Right renal pelvis (tissue), 4 donors: ENCODE measurements at places on chromosomes 13 and 19. TPM values are rescaled to one million over a fixed set of nuclear protein-coding genes. Genes with fewer than 3 reads are reported as not detected.

Gene LILRB4
- polyA plus RNA-seq = 0.99 TPM

Gene SERTAD3
- polyA plus RNA-seq = 35.5 TPM

Gene CRB3
- 30.9 TPM for polyA plus RNA-seq

DNA sequence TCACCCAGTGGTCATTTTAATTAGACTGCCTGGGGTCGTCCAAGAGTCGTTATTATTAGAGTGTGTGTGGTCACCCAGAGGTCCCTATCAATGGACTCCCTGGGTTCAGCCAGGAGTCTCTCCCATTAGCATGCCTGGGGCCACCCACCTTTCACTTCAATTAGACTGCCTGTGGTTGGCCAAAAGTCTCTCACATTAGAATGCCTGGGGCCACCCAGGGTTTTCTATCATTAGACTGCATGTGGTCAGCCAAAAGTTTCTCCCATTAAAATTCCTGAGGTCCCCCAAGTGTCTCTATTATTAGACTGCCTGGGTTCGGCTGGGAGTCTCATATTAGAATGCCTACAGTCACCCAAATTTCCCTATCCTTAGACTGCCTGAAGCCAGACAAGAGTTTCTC lies 1472.6 kb downstream of the UQCRFS1 start:
- no peak for DNase-seq

DNA sequence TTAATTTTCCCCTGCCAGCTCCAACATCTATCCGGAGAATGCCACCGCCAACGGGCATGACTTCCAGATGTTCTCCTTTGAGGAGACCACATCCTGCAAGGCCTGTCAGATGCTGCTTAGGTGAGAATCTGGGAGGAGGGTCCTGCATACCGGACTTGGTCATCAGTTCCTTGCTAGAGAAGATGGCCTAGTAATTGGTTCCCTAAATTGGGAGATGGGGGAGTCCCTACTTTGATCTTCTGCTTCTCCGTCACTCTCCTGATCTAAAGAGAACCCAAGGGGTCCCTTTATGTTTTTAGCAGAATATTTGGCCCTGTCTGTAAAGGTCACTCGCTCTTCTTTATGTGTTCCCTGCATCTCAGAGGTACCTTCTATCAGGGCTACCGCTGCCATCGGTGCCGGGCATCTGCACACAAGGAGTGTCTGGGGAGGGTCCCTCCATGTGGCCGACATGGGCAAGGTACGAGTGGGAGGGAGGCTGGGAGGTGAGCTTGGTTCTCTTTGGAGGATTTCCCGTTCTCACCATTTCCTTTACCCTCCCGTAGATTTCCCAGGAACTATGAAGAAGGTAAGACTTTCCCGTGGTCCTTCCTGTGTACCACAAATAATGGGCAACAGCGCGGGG lies 54.1 kb upstream of the ADGRE1 start:
- no peak for DNase-seq

GRCh38 chr13:79466872-79467271 lies 14.1 kb upstream of the NDFIP2 start:
- DNase-seq = no peak

DNA sequence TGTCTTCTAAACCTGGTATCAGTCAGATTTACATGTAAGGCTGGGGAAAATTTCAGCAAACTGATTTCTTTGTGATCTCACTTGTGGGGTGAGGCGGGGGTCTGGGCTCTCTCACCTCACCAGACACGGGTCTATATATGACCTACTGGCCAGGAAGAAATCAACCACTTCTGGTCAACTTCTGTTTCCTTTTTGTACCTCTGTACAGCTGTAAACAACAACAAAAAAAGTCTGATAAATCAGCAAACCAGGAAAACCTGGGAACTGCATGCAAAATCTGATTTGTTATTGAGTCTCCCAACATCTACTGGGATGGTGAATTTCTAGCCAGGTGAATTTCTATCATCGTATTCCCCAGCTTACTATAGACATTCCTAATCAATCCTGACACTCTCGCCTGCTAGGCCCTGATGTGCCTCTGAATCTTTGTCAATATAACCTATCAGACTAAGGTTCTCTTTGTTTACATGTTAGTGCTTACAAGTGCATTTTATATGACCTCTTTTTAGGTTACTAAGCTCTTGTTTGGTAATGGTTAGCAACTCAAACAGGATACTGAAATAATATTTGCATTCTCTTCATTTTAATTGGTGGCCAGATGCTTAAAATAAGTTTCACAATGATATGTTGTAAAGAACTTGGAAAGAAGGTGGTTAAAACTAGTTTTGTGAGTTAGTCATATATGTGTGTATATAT lies 77.7 kb downstream of the LRRC63 start:
- DNase-seq = no peak

GRCh38 chr13:26606631-26607030 lies 49.1 kb downstream of the WASF3 start:
- no peak for DNase-seq

Gene ZNF575
- 2.0 TPM for polyA plus RNA-seq

DNA sequence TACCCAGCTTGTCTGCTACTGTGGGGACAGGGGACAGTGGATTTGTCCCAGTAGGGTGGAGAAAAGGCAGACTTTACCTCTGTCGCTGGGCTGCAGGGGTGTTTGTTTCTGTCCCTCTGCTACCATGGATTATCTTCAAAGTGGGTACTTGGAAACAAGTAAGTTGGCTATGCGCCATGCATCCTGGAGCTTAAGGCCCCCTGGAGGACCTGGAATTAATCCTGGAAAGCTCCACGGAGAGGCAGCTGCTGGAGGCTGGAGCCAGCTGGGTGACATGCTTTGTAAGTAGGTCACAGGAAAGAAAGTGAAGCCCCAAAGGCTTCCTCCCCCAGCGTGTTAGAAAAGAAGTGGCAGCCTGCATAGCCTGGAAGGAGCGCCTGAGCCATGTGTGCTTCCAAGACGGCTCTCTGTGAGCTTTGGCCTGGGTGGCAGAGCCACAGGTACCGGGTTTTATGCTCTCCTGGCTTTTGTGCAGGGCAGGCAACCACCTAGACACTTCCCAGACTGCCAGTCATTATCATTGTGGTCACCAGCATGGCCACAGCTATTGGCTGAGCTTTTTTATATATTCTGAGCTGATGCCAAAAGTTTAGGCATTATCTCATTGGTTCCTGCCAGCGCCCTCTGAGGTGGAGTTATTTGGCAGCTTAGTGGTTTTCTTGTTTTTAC lies 9.5 kb downstream of the B3GLCT start:
- no peak for DNase-seq

DNA sequence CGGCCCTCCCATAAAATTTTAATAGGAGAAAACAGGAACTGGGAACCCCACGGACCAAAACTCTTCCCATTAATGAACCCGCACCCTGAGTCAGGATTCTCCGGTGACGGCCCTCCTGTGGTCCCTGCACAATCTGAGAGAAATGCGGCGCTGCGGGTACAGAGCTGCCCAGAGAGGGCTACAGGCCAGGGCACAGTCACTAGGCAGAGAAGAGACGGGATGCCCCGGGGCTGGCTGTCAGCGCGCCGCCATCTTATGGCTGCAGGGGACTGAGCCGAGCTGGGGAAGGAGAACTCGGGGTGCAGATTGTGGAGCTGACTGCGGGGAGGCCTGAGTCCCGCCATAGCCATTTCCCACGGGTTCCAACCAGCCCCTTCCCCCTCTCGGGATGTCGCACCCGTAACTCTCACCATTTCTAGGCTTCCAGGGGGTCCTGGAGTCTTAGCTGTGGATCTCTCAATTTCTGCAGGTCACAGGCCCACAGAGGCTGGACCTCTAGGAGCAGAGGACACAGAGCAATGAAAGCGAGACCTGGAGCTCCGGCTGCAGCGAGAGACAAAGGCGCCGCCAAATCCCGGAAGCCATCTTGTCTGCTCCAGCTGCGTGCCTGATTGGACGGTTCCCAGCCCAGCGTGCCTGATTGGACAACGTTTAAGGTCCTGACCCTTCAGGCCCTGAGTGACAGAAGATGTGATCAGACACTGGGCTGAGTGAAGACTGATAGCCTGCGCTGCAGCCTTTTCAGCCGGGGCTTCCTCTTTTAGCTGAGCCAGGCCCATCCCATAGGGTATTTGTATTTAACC lies at the start of gene ZNF675:
ZNF675 (minus strand) TSS at position 592 of the 803 bp plus-strand sequence; CDS start at position 413, 179 bp downstream.
- peak; percentile 90 for DNase-seq

GRCh38 chr19:8336072-8336569 lies 6.9 kb downstream of the KANK3 start:
- no peak for DNase-seq

DNA sequence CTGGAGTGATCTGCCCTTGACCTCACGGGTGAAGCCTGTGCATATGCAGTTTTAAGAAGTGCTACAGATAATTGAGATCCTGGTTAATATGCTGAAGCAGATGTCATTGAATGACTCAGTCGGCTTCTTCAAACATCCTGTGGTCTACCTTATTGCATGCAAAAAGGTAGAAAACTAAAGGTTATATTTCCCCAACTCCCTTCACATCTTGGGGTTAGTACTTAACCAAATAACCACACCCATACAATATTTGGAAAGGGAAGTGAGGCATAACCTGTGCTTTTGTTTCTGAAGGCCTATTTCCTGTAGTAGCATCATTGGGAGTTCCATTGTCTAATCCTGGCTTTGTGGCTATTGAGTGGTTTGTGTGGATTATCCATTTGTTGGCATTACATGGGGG lies 58.3 kb downstream of the RAP2A start:
- no peak for DNase-seq

DNA sequence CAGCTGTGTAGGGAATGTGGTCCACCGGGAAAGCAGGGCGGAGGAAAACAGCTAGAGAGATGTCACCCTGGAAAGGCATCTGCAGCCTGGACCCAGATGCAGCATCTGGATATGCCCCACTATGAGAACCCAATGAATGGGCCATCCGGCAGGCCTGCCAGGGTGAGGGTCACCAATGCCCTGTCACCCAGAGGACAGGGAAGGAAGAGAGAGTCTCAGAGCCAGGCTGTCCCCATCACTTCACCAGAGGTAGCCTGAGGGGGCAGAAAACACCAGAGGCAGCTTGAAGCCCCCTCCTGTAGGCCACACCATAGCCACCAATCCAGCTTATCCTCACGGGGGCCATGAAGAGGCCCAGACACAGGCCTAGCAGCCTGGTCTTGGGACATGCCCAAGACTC lies 118.8 kb downstream of the TUBA3C start:
- DNase-seq = no peak

Gene MCF2L
- polyA plus RNA-seq = 36.8 TPM

Gene ZNF234
- 16.5 TPM for polyA plus RNA-seq

GRCh38 chr13:32616883-32617511 lies 30.7 kb downstream of the PDS5B start:
- no peak for DNase-seq

DNA sequence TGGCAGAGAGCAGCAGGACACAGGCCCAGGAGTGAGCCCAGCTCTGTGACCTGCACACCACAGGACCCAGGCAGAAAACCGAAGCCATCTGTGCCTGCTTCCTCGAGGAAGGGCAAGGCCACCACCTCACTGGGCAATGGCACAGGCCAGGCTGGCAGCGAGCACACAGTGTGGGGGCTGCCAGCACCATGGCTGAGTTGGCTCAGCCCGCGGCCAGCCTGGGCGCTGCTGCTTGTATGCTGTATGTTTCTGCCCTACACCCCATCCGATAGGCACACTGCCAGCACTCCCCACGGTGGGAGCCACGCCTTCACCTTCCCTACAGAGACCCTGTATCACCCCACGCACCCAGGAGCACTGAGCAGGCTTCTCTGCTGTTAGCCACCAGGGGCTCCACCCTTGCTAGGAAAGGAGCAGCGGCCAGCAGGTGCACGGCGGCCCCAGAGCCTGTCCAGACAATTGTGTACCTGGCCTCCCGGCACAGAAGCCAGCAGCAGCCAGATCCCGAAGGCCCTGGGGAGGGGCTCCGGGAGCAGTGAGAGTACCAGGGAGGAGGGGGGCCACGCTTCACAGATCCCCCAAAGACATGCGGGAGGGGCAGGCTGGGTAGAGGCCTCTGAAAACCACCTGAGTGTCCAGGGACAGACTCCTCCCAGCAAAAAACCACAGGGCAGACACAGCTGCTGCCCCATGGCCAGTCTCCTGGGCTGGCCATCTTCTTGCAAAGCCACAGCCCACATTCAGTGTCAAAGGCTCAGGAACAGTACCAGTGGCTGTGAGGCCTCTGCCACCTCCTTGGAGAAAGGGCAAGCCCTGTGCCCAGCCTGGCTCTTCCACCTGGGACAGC lies 56.1 kb downstream of the MLLT1 start:
- no peak for DNase-seq

Gene MAP2K7
- polyA plus RNA-seq = 26.0 TPM

Gene MUC16
- 0.01 TPM for polyA plus RNA-seq

Gene EBI3
- polyA plus RNA-seq = not detected

Gene CEACAM4
- polyA plus RNA-seq = not detected

Gene GJA3
- polyA plus RNA-seq = 13.6 TPM

- DNase-seq = no peak
Measured at GRCh38 chr19:2926341-2927031, 18.3 kb downstream of the ZNF77 start.

DNA sequence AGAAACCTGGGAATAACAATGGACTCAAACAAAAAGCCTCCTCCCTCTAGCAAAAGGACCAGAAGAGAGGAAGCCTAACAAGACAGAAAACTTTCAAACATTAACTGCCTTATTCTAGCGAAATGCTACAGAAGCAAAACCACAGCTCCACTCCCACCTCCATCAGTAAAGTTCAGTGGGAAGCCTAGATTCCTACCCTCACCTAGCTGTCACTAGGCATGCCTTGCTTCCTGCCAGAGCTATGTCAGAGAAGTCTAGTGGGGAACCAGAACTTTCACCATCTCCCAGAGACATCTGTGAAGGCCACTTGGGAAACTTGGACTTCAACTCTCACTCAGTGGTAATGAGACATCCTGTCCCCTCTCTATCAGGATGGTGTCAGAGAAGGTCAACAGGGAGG lies 37.1 kb downstream of the DPY19L3 start:
- DNase-seq = no peak

Gene GSX1
- not detected for polyA plus RNA-seq

Gene CLC
- polyA plus RNA-seq = 4.2 TPM

DNA sequence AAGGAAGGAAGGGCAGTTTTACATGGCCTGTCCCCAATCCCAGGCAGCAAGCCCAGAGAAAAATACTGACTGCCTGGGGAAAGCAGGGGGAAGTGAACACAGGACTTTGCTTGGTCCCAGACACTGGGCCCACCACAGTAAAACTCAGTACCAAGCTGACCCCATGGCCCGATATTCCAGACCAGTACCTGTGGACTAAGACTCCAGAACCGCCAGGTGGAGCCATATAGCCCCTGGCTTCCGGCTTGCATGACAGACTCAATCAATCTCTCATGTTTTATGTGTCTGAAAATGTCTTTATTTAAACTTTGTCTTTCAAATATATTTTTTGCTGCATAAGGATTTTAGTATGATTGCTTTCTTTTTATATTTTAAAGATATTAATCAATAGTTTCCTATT lies 767.9 kb upstream of the SLITRK6 start:
- no peak for DNase-seq

GRCh38 chr13:101845245-101846020 lies 393.0 kb downstream of the ITGBL1 start:
- DNase-seq = no peak

Gene SMAD9
- polyA plus RNA-seq = 33.8 TPM

Gene PTPRH
- polyA plus RNA-seq = not detected

Gene CGB1
- not detected for polyA plus RNA-seq

Gene KCNC3
- 35.0 TPM for polyA plus RNA-seq

Gene DYRK1B
- polyA plus RNA-seq = 34.9 TPM
